ENCODE measurements at places on chromosomes 16 and 17.

DNA sequence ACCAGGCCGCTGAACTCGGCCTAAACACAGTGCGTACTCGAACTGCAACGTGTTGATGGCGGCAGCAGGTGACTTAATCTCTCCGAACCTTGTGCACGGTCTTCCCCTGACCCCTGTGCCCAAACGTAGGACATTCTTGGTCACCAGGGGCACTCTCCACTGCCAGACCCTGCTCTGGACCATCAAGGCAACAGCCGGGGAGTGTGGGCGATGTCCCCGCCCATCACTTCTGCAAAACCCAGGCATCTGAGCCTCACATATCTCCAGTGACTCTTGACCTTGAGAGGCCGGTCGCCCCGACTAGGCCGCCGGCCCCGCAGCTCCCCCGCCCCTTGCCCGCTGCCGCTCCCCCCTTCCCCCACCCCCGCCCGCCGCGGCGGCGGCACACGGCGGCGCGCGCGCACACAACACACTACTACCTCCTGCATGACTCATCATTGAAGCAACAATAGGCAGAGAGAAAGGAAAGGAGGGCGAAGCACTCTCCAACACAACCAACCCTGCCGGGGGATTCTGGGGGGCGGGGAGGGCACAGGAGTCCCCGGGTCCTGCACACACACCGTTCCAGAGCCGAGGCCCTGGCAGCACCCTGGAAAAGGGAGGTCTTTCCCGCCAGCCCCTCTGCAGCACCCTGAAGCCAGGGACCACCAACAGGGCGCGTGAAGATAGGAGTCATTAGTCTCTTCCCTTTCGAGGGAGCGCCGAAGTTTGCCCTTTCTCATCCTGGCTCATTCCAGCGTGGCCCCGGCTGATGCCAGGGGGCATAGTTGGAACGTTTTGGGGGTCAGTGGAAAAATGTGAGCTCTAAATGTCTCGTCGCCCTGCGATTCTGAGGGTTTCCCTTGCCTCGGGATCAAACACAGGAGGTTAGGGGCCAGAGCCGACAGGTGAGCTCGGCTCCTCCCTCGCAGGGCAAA, 1.9 kb downstream of the MNT start:
- no peak for DNase-seq

GRCh38 chr16:82993926-82994325, 367.2 kb downstream of the CDH13 start:
- no peak for DNase-seq

DNA sequence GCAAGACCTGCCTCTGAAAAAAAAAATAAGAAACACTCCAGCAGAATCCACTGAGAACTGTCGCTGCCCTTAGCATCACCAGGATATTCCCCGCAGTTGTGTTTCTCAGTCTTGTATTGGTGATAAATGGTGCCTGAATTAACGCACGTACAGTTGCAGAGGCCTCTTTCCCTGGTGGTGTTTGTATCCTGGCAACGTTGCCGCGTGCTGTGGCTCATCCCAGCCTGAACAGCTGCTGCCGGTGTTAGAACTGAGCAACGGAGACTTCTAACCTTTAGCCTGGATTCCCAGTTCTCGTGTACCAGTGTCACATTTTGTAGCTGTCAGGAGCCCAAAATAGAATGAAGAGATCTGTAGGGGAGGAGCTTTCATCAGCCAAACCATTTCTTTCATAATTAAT, 4.8 kb downstream of the MLYCD start:
- DNase-seq: no peak

DNA sequence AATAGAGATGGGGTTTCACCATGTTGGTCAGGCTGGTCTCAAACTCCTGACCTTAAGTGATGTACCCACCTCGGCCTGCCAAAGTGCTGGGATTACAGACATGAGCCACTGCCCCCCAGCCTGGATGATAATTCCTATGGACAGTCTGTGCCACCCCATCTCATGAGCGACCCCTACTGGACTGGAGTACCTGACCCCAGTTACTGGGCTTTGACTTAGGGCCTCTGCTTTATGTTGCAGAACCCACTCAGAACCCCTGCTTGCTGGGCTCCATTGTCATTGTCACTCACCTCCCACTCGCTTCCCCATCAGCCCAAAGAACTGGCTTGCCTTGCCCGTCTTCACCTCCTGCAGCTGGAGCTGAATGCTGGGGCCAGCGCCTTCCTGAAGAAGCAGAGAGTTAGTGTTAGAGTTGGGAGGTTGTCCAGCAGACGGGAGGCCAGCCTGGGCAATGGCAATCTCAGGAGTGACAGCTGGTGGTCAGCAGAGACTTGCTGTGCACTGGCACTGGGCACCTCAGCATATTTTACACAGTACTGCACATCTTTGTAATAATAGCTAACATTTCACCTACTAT, 4.0 kb downstream of the TAC4 start:
- DNase-seq: no peak

DNA sequence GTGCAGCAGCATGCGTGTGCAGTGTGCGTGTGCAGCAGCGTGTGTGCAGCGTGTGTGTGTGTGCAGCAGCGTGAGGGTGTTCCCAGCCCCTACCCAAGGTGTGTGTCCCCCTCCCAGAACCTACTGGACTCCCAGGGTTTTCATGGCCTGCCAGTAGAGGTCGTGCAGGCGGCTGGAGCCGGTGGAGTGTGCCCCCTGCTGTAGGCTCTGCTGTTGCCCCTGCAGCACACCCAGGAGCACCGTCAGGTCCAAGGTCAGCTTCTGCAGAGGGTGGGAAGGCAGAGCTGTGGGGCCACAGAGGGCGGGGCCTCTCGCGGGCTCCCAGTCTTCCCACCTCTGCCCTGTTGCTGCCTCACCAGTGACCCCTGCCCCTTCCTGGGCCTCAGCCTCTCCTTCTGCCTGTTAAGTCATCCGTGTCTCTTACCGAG, 14.9 kb downstream of the MYBBP1A start:
- no peak for DNase-seq

DNA sequence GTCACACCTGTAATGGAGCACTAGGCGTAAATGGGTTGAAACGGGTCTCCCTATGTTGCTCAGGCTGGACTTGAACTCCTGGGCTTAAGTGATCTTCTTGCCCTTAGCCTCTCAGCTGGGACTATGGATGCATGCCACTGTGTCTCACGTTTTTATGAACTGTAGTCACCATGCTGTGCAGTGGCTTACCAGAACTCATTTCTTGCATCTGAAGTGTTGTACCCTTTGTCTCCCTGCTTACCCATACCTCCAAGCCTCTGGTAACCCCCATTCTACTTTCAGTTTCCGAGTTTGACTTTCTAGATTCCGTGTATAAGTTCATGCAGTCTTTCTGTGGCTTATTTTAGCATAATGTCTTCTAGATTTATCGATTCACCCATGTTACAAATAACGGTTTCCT, 7.7 kb downstream of the PYCARD start:
- DNase-seq: no peak

- DNase-seq: no peak
Observed at GRCh38 chr17:75823257-75824041, 20.8 kb downstream of the UNC13D start.

All from NCI-H526 treated with DMSO at 0.1 percent for 48 hours (cell line).